ENCODE measurements at places on chromosomes 4 and X. TPM values are rescaled to one million over a fixed set of nuclear protein-coding genes. Genes with fewer than 3 reads are reported as not detected.

TEX13A gene
- not detected for total RNA-seq

CXorf58 gene
- total RNA-seq = 0.10 TPM

CLDN2 gene
- total RNA-seq = not detected

DNA sequence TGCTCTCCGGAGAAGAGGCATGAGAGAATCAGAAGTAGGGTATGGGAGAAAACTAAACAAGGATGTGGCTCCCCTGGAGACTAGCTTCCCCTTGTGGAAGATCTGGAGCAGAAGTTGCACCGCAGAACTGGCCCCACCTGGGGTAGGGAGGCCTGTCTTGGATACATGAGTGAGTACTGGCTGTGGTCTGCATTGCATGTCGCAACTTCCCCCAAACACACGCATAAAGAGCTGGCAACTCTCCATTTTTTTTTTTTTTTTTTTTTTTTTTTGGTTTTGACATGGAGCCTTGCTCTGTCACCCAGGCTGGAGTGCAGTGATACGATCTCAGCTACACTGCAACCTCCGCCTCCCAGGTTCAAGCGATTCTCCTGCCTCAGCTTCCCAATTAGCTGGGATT, 119.9 kb downstream of the EGF start:
- no peaks in the 10 kb centered on the region for H3K27me3 ChIP-seq
- DNase-seq = no peak
- H3K36me3 ChIP-seq = no peaks in the 10 kb centered on the region
- H3K4me3 ChIP-seq = no peak overlapping the region

GRPR gene
- total RNA-seq = not detected

DNA sequence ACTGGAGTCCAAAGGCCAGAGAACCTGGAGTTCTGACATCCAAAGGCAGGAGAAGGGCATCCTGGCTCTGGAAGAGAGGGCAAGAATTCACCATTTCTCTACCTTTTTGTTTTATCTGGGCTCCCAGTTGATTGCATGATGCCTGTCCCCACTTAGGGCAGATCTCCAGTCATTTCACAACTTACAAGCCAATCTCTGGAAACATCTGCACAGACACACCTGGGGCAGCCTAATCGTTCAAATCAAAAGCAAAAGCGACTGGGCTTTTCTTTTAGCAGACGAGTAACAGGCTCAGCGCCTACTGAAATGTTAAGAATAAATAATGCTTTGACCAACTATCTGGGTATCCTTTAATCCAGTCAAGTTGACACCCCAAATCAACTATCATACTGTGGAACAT, 136.0 kb upstream of the NPY2R start:
- no peaks in the 10 kb centered on the region for H3K36me3 ChIP-seq
- H3K27ac ChIP-seq = no peak overlapping the region
- DNase-seq = no peak

- no peaks in the 10 kb centered on the region for H3K4me1 ChIP-seq
- no peaks in the 10 kb centered on the region for H3K27me3 ChIP-seq
- H3K36me3 ChIP-seq = no peaks in the 10 kb centered on the region
- DNase-seq = no peak
- H3K27ac ChIP-seq = no peak overlapping the region
- H3K4me3 ChIP-seq = no peak overlapping the region
Observed at GRCh38 chr4:29861307-29861706, 858.9 kb upstream of the PCDH7 start.

DNA sequence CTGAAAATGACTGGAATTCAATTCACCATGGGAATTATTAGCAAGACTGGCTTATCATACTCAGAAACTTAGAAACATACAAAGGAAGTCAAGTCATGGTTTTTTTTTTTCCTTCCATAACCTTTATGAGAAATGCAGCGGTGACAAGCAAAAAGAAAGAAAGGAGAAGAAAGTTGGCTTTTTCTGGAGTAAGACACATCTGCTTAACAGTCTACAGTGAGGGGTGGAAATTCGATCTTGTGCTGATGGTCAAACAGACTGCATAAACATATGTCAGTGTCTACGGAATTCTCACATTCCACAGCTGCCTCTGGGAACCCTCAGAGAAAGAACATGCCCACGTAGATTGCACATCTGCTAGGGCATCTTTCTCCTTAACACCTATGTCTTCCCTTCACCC, 54.6 kb downstream of the PROM1 start:
- H3K4me1 ChIP-seq = no peaks in the 10 kb centered on the region
- no peak overlapping the region for H3K4me3 ChIP-seq
- H3K36me3 ChIP-seq = no peaks in the 10 kb centered on the region
- H3K27ac ChIP-seq = no peak overlapping the region

- H3K4me1 ChIP-seq = peaks cover 2% of the 10 kb centered on the region
- no peak overlapping the region for H3K4me3 ChIP-seq
- no peaks in the 10 kb centered on the region for H3K27me3 ChIP-seq
- no peak overlapping the region for H3K27ac ChIP-seq
Observed at GRCh38 chr4:2767705-2768074, 11.6 kb upstream of the TNIP2 start.

DNA sequence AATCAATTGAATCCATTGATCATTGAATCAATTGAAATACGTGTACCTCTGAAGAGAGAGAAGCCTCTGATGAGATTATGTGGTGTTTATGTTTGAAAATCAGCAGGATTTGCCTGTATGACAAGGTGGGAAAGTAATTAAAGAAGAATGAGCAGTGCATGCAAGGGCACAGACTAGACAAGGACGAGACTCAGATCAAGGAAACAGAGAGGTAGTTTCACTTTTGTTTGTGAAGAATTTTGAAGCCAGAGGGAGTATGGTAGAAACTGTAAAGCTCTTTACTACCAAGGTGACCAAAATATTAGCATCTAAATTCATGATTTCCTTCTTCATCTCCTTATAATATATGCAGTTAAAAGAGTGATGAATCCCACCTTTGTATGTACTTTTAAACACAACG, 1830.0 kb upstream of the IGFBP7 start:
- H3K27me3 ChIP-seq = no peaks in the 10 kb centered on the region
- no peaks in the 10 kb centered on the region for H3K36me3 ChIP-seq
- H3K4me3 ChIP-seq = no peak overlapping the region
- no peak for DNase-seq
- H3K4me1 ChIP-seq = no peaks in the 10 kb centered on the region
- H3K27ac ChIP-seq = no peak overlapping the region

CCSER1 gene
- 5.0 TPM for total RNA-seq

DNA sequence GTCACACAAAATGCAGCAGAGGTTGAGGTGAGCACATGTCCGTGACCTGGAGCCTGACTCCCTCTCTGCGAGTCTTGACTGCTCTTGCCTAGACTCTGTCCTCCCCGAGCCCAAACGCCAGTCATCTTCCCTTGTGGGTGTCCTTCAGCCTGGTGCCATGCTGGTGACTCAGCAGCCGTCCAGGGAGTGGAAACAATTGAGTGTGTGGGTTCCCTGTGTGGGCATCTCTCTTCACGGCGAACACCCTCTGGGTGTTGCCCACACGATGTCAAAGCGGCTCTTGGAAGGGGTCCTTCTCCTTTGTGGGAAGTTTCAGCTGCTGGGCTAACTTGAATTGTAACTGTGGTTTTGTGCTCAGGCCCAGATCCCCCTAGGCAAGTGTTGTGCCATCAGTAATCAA, 17.5 kb upstream of the MSANTD1 start:
- H3K27ac ChIP-seq = no peak overlapping the region
- no peaks in the 10 kb centered on the region for H3K36me3 ChIP-seq
- no peak for DNase-seq
- H3K4me1 ChIP-seq = no peaks in the 10 kb centered on the region

NDNF gene
- 55.6 TPM for total RNA-seq

DNA sequence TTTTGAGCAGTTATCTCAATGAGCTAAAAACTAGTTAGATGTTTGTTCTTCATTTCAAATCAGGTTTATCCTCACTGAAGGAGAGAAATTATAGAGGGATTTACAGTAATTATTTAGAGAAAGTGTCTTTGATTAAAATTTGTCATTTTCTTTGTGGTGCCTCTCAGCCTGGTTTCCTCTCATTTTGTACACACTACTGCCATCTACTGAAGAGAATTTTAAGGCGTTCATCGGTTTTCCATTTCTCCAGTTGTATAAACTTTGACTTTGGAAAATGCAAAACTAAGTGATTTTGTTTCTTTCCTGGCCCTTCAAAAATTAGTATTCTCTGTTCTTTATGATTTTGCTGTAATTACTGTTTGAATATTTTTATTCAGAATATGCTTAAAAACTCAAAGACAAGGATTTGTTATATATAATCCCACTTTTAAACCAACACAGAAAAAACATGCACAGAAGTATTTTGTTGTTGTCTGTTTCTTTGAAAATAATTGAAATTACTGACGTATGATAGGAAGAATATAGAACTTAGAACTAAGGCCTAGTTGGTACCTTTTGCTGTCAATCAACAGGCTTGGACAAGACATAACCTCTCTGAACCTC, 34.4 kb upstream of the ANXA3 start:
- no peaks in the 10 kb centered on the region for H3K27me3 ChIP-seq
- no peak overlapping the region for H3K4me3 ChIP-seq
- no peak overlapping the region for H3K27ac ChIP-seq
- DNase-seq = no peak
- H3K36me3 ChIP-seq = no peaks in the 10 kb centered on the region

ADGRL3 gene
- total RNA-seq = 1.7 TPM

GRCh38 chrX:7941390-7942042, 14.3 kb upstream of the PNPLA4 start:
- no peak overlapping the region for H3K4me3 ChIP-seq
- H3K4me1 ChIP-seq = no peaks in the 10 kb centered on the region
- H3K27ac ChIP-seq = no peak overlapping the region
- no peaks in the 10 kb centered on the region for H3K27me3 ChIP-seq
- no peaks in the 10 kb centered on the region for H3K36me3 ChIP-seq
- DNase-seq = no peak

PNMA6E gene
- total RNA-seq = 0.71 TPM

- H3K4me1 ChIP-seq = peaks cover 2% of the 10 kb centered on the region
- DNase-seq = no peak
- H3K4me3 ChIP-seq = peak overlapping the region; percentile 39
- H3K36me3 ChIP-seq = no peaks in the 10 kb centered on the region
- peak overlapping the region; percentile 77 for H3K27ac ChIP-seq
Observed at GRCh38 chrX:130165181-130165702, 399 bp downstream of the AIFM1 start.

DNA sequence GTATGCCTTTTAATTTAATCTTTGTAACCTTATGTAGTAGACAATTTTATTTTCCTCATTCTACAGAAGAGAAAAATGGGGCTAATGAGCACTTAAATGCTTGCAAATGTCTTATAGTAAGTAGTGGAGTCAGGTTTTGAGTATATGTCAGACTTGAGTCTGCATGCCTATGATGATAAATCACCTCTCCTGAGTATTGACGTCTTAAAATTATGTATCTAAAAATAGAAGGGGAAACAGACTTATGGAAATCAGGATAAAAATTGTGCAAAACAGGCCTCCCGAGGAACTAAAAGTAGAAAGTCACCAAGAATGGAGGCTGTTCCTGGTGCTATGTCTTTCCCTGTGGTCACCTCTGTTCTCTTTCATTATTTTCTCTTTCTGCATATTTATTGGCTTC, 92.7 kb downstream of the STIM2 start:
- no peak overlapping the region for H3K27ac ChIP-seq
- H3K4me3 ChIP-seq = no peak overlapping the region
- H3K36me3 ChIP-seq = no peaks in the 10 kb centered on the region
- DNase-seq = no peak
- H3K4me1 ChIP-seq = peaks cover under 1% of the 10 kb centered on the region
- H3K27me3 ChIP-seq = no peaks in the 10 kb centered on the region

PLK4 gene
- 0.48 TPM for total RNA-seq

DMP1 gene
- not detected for total RNA-seq

DNA sequence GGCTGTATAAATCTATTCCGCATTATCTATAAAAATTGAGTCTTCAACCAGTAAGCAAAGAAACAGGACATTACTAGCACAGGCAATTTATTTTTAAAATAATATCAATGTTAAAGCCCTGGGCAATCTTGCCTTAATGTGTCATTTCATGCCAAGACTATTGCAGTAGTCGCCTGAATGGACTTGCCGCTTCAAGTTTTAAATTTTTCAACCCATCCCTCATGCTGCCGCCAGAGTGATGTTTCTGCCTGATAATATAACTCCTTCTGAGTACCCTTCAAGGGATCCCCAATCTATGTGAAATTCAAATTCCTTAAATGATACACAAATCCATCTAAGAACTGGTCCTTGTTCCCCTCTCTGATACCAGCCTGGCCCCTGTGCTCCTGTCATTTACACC, 66.9 kb downstream of the PRSS12 start:
- H3K4me1 ChIP-seq = peaks cover 3% of the 10 kb centered on the region
- H3K4me3 ChIP-seq = no peak overlapping the region
- no peak for DNase-seq
- no peaks in the 10 kb centered on the region for H3K27me3 ChIP-seq

DNA sequence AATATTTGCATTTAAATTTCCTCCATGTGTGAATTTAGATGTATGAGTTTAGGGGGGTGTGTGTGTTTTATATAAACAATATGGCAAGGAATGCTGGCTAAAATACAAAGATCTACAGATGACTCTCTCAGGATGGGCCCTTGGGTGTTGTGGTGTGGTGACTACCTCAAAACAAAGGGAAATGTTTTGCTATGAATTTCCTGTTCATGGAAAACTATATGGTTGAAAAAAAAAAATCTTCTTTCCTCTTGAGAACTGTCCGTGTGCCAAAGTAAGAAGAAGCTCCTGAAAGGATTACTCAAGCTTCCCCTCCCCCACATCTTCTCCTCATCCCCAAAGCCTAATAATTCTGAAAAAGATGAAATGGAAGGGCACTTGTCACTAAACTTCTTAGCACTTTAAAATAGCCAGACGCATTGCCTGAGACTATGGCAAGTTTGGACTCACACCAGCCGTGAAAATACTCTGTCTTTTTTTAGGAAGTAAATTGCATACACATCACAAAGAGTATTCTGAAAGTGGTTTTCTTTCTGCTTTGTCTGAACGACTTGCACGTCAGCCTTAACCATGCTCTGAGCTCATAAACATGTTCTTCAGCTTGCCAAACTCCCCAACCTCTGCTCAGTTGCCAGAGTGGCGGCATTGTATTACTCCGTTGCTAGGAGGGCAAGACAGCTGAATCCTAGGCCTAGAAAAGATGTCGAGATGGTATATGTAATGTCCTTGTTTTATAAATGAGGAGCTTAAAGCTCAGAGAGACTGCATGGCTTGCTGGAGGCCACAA, 250.4 kb upstream of the JADE1 start:
- no peaks in the 10 kb centered on the region for H3K36me3 ChIP-seq
- H3K4me1 ChIP-seq = peaks cover 4% of the 10 kb centered on the region
- H3K27ac ChIP-seq = no peak overlapping the region
- no peak for DNase-seq
- H3K27me3 ChIP-seq = no peaks in the 10 kb centered on the region

- H3K27me3 ChIP-seq = no peaks in the 10 kb centered on the region
- no peaks in the 10 kb centered on the region for H3K36me3 ChIP-seq
- no peak overlapping the region for H3K27ac ChIP-seq
- H3K4me1 ChIP-seq = peaks cover 7% of the 10 kb centered on the region
Observed at GRCh38 chr4:7863911-7864681, 75.6 kb downstream of the AFAP1 start.

DNA sequence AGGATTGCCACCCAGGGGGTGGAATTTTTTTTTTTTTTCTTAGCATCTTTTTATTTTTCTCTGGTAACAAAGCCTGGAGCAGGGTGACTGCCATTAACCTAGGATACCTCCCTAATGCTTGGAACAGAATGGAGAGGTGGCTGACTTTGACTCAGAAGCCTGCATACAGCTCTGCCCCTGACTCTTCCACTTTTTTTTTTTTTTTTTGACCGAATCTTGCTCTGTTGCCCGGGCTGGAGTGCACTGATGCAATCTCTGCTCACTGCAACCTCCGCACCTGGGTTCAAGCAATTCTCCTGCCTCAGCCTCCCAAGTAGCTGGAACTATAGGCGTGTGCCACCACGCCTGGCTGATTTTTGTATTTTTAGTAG, 341 bp upstream of the SLC2A9 start:
- no peaks in the 10 kb centered on the region for H3K27me3 ChIP-seq
- no peak overlapping the region for H3K27ac ChIP-seq

GRCh38 chrX:15873566-15873965, 19.0 kb upstream of the AP1S2 start:
- H3K27me3 ChIP-seq = no peaks in the 10 kb centered on the region
- H3K4me3 ChIP-seq = no peak overlapping the region
- DNase-seq = no peak
- H3K4me1 ChIP-seq = no peaks in the 10 kb centered on the region
- no peak overlapping the region for H3K27ac ChIP-seq

All from ovary (tissue), 10 donors.